ENCODE measurements at places on chromosomes 3 and 15.
A peak's percentile ranks its signal among the peaks of the same experiment; 100 is the strongest.

- no peak for DNase-seq
These were observed 10.2 kb upstream of the DLL4 start for GRCh38 chr15:40918799-40919392.

DNA sequence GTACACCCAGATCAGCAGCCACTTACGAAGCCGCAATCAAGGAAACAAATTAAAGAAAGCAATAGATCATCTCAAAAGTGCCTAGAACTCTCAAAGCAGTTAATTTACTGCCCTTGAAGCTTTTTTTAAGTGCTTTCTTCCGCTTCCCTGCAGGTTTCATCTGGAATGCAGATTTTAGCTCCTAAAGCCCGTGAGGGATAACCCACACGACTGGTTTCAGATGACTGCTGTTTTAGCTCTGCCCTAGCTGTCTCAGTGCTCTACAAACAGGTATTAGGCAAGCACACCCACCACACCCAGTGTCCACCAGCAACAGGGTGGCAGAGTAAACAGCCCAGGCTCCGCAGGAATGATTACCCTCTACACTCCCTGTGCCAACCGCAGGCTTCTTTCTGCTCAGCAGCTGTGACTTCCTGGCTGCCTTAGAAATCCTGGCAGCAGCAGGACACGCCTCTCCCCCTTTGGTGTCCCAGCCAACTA is 126.0 kb downstream of the FMN1 start:
- DNase-seq = peak; percentile 51

DNA sequence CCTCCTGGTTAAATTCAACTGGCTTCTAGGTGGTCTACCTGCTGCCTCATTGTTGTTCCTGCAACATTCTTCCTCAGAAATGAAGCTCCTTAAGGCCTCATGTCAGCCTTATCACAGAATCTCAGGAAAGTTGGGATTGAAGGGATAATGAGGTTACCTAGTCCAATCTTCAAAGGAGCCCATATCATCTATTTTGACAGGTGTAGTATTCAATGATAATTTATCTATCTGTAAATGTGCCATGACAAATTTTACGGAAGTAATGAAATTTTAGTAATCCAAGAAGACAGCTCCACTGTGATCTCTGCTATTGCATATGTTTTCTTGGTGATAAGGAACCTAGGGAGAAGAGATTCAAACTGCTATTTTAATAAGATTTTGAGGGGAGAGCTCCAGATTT is 973.8 kb downstream of the ROBO2 start:
- no peak for DNase-seq

- no peak for DNase-seq
These were observed 368.1 kb upstream of the SEMA6D start for GRCh38 chr15:47349179-47349578.

DNA sequence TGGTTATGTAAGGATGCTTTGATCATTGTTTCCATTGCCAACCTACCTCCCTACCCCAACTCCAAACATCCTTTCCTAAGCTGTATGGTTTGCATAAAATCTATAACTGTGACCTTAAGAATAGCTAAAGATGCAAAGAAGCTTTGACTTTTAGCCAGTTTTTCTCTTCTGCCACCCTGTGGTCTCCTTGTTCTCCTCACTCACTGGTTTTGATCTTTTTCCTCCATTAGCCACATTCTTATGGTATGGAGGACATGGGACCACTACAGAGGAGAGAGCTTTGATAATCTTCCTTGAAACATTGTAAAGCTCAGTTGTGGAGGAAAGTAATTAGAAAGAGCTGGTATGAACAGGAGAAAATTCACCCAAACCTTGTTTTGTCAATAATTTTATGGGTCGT is 115.9 kb downstream of the NEK11 start:
- no peak for DNase-seq

- no peak for DNase-seq
These were observed 109.5 kb downstream of the THRB start for GRCh38 chr3:24385012-24385615.

- DNase-seq = no peak
These were observed 34.7 kb downstream of the IGF2BP2 start for GRCh38 chr3:185789891-185790830.

DNA sequence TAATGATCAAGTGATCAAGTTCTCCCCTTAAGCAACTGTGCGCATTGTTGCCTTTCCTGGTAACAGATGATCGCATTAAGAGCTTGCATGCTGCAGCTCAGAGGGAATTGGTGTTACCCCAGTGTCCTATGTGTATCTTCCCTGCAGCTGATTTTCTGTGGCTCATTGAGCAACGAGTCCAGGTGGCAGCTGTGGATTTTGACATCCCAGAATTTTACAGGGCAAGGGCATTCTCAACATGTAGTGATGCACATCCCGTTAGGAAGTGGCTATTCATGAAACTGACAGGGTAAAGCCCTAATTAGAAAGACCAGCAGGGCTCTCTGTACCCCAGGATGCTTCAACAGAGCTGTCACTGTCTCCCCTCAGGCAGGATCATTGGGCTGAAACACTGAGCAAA is 232.8 kb downstream of the AGBL1 start:
- no peak for DNase-seq

- DNase-seq = no peak
These were observed 823.9 kb upstream of the CFAP20DC start for GRCh38 chr3:59873576-59874230.

GRCh38 chr3:194221336-194221735 is 85.4 kb downstream of the HES1 start:
- no peak for DNase-seq

DNA sequence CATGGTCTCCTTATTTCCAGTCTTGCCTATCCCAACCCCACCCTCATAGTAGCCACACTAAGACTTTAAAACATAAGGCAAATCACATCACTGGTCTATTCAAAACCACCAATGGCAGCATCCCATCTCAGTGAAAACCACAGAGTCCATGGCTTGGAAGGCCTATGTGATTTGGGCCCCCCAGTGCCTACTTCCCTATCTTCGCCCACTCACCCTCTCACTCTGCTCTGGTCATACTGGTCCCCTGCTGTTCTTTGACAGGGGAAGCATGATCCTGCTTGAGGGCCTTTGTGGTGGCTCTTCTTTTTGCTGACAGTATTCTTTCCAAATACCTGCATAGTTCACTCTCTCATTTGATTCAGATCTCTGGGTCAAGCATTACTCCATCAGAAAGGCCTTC is 3.3 kb downstream of the GTF2A2 start:
- DNase-seq = no peak

DNA sequence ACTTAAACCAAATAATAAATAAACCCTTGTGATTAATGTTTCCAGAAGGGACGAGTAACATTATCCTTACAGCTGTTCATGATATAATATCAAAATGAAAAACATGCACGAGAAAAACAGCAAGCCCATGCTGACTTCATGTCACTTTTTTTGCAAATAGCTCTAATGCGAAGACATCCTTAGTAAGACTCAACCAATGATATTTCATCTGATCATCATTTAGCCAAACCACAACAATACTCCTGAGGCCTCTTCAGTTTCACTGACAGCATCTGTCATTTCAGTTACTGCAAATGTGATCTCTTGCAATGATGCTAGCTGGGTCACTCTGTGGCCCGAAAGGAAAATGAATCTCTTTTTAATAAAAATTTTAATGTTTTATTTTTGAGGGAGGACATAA is 74.0 kb downstream of the POLR2M start:
- DNase-seq = no peak

DNA sequence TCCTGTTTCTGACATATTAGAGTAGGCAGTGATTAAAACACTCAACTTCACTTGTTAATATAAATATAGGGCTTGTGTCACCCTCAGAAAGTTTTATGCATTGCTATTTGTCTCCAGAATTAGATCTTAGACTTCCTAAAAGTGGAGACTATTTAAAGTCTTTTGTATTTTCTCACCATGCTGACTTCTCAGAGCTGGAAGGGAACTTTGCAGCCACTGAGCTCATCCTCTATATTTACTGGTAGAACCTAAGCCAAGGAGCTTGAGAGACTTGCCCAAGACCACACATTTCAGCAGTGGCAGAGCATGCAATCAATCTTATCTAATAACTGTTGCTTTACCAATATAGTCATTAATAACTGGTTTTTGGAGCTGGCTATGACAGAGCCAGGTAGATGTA is 53.2 kb downstream of the STAC start:
- no peak for DNase-seq

DNA sequence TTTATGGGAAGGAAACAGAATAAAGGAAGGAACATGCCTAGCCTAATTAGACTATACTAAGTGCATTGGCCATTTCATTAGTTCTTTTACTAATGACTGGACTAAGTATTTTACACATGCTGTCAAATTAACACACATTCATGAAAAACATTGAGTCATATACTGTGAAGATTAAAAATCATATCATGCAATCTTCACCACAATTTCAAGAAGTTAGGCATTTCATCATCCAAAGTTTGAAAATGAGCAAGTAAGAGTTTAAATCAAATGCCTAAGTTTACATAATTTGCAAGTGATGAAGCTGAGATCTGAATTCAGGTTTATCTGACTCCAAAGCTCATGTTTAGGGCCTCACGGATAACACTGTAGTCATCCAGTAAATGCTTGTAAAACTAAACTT is 601.0 kb downstream of the PDCD6IP start:
- DNase-seq = no peak

- no peak for DNase-seq
These were observed 50.3 kb upstream of the ACAN start for GRCh38 chr15:88752951-88753350.

GRCh38 chr15:88399021-88399685 is 68.0 kb downstream of the MRPL46 start:
- no peak for DNase-seq

DNA sequence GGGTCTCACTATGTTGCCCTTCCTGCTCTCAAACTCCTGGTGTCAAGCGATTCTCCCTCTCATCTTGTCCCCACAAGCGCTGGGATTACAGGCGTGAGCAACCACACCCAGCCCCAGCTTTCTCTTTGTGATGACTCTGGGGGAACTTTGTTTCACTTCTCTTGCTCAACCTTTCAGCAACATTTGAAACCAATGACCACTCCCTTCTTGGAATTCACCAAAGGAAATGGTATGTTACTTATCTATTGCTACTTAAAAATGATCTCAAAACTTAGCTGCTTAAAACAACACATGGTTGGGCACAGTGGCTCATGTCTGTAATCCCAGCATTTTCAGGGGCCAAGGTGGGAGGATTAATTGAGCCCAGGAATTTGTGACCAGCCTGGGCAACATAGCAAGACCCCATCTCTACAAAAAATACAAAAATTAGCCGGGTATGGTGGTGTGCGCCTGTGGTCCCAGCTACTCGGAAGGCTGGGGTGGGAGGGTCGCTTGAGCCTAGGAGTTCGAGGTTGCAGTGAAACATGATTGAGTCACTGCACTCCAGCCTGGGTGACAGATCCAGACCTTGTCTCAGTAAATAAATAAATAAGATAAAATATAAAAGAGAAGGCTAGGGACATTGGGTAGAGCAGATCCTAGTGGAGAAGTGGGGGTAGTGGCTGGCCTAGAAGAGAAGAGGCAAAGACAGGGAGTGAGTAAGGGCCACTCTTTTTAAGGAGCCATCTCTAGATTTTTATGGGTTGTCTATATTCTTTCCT is 10.3 kb upstream of the COPG1 start:
- no peak for DNase-seq

GRCh38 chr15:70269991-70270751 is 172.5 kb upstream of the TLE3 start:
- no peak for DNase-seq

- DNase-seq = peak; percentile 18
These were observed 47.0 kb upstream of the PPIB start for GRCh38 chr15:64209680-64210334.

GRCh38 chr15:66595931-66596545 is 30.2 kb upstream of the LCTL start:
- no peak for DNase-seq

GRCh38 chr3:183438735-183439134 is 10.3 kb upstream of the MCF2L2 start:
- DNase-seq = no peak
